CD4-positive, alpha-beta T cell treated with Interleukin-4 for 1 hour (primary cell): ENCODE measurements at places on chromosomes 16 and 17.

DNA sequence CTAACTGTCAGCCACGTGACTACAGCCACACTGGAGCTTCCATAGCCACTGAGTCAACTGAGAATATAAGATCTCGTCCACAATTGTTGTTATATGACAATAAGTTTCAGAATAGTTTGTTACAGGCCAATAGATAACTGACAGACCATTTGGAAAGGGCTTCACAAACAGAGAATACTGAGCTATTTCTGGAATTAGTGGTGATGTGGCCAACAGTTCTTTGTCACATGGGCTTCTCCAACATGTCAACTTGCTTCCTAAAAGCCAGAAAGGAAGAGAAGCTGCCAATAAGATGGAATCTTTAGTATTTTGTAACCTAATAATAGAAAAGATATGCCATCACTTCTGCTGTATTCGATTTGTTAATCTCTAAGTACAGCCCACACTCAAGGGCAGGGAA, 1220.4 kb downstream of the CDH8 start:
- no peak for DNase-seq

- no peak for DNase-seq
These were observed 88.4 kb upstream of the GNAO1 start for GRCh38 chr16:56102906-56103305.

DNA sequence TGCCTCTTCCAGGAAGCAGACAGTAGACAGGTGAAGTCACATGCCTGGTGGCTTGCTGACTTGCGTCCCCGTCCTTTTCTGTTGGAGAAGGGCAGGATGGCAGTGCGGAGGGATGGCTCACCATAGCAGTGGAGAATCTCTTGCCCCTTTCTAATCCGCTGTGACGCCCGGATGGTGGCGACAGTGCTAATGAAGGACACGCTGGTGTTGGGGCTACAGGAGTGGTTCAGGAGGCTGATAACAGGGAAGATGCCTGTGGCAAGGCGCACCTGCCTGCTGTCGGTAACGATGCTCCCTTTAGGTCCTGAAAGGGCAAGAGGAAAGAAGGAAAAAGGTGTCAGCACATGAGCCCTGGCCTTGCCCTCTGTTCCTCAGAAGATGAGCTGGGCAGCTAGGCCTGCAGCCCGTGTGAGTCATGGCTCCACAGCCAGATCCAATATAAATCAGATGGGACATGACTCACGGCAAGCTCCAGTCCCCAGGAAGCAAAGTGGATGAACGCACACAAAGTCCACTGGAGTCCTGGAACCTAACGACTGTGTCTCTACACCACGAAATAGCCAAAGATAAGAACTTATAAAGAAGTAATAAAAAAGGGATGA, 25.5 kb downstream of the SERPINF1 start:
- no peak for DNase-seq

- no peak for DNase-seq
These were observed 67.8 kb upstream of the MMP2 start for GRCh38 chr16:55411231-55411630.

DNA sequence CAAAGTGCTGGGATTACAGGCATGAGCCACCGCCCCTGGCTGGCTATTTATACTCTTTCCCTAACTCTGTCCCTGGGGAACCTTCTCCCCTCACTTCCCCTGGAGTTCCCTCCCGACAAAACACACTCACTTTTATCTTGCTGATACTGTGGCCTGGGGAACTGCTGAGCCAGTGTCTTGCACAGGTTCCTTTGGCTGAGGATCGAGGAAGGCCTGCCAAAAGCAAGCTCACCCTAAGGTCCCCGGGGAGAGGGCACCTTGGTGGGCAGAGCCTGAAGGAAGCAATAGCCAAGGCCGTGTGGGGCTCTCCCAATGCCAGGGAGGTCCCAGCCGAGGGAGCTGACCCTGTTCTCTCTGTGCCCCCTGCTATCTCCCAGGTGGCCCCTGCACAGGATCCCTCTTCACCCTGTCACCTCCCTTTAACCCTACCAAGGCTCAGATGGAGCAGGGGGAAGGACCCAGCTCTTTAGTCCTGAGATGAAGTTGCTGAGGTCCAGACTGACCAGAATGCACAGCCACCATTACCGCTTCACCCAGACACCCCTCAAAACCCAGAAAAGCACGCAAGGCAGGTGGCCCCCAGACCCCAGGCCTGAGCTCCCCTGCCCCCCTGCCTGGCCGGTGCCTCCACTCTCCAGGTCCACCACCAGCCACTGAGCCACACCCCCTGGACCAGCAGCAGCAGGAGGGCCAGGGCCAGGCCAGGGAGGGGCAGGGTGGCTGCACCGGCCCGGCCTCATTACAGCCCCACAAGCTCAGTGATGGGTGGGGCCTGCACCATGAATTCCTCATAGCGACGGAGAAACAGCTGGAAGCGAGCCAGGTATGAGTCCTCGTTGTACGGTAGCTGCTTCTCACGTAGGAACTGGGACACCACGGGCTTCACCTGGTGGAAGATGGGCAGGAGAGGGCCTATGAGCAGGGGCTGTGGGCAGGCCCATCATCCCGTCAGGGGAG, 5.1 kb upstream of the FDXR start:
- no peak for DNase-seq

DNA sequence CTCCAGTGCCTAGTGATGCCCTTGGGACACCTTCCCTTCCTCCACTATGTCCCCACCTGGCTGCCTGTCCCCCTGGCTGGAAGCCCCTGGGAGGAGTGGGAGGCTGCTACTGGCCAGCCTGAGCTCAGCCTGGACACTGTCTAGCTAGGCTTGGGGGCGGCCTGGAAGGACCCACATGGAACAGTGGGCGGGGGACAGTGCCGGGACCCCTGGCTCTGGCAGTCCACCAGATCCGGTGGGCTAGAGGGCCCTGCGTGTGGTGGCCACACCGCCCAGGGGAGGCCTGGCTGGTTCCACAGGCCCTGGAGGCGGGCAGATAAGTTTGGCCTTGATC, 388.0 kb upstream of the TNRC6C start:
- DNase-seq, result no peak

DNA sequence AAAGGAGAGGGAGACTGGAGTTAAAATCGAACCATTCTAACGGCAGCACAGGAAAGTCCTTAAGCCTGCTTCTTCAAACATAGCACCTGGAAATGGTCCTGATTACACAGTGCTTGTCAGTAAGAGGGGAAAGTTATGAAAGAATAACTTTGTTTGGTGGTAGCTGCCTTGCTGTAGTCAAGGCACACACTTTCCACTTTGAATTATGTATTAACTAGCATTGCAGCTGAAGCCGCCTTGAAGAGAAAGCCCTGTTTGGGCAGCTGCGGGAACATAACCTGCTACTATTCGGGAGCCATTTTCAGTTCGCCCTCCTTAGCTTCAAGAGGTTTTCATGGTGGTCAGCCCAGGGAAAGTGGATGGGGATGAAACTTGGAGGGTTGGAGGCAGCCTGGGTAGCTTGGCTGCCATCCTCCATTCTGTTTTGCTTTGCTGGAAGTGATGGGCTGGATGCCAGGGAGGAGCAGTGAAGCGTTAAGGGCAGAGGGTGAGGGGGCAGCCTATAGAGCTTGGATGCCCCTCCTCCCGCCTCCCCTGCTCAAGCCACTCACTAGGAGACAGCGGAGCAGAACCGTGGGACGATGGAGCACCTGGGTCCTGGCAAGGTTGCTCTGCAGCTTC, 5.3 kb upstream of the HAS3 start:
- no peak for DNase-seq

DNA sequence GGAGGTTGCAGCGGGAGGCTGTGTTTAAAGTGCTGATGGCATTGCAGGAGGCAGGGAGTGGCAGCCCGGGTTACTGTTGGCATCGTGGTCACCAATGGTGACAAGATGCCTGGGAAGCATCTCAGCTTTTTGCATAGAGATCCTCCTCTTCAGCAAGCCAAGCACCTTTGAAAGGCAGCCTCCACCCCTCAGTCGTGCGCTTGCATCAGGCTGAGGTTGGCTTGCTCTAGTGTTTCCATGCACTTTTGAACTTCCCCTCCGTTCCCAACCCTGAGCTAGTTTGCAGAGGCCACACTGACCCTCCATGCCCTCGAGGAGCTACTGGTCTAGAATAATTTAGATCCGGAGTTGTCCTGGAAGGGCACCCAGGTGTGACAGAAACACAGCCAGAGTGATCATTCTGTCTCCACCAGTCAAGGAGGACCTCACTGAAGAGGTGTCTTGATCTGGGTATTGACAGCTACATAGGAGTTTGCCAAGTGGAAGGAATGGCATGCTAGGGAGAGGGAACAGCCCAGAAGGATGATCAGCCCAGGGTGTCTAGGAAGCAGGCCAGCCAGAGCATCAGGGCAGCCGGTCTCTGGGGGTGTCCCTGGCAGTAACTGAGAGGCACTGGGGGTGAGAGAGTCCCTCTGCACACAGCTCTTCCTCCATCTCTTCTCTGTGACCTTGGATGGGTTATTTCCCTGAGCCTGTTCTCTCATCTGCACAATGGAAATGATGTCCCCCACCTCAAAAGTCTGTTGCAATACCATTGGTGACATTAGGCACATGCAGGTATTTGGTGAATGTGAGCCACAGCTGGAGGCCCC, 7.7 kb downstream of the BEAN1 start:
- no peak for DNase-seq

- DNase-seq, result no peak
These were observed 203.7 kb upstream of the SDK2 start for GRCh38 chr17:73847952-73848351.

DNA sequence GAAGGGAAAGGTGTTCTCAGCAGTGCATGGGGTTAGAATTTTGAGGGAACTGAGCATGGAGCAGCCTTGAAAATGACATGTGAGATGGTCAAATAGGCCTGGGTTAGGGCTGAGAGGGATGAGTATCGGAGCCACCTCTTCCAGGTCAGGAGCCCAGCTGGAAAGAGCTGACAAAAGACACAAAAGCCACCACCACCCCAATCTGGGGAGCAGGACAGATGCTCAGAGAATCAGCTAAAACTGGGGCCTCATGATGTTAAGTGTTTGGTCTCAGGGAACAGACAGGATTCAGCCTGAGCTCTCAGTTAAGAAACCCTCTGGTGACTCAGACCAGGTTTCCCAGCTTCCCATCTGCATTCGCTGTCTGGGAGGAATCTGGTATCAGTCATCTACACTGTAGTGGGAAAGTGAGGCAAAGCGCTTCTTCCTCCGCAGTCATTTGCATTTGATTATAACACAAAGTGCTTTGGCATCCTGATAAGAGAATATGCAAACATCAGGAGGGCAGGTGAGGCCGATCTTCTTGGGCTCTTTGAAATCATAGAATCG, 2.6 kb downstream of the WNT9B start:
- no peak for DNase-seq

- DNase-seq, result no peak
These were observed 23.3 kb downstream of the LIMD2 start for GRCh38 chr17:63676584-63676983.

- DNase-seq, result no peak
These were observed 14.0 kb upstream of the BAIAP2 start for GRCh38 chr17:81020767-81021497.

GRCh38 chr17:66255527-66255971, 26.3 kb upstream of the APOH start:
- no peak for DNase-seq
